ENCODE measurements at places on chromosomes 2 and 18.

GRCh38 chr2:46268196-46268595 is 29.0 kb upstream of the EPAS1 start:
- DNase-seq: peak; percentile 3

GRCh38 chr2:43838560-43839267 is at the start of the genes ABCG5 and ABCG8:
ABCG5 (minus strand) TSS chr2:43838839; CDS start chr2:43838679, 160 bp downstream.
ABCG8 (plus strand) TSS chr2:43838971; CDS start chr2:43839054, 83 bp downstream.
- DNase-seq: no peak

DNA sequence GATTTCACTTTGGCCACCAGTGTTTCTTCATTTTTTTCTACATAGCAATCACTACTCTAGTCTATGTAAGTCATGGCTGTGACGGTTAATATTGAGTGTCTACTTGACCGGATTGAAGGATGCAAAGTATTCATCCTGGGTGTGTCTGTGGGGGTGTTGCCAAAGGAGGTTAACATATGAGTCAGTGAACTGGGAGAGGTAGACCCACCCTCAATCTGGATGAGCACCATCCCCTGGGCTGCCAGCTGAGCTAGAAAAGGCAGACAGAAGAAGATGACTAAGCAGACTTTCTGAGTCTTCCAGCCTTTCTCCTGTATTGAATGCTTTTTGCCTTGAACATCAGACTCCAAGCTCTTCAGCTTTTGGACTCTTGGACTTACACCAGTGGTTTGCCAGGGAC is 265.0 kb upstream of the SLC8A1 start:
- no peak for DNase-seq

GRCh38 chr18:55763805-55764204 is 175.8 kb upstream of the TCF4 start:
- no peak for DNase-seq

DNA sequence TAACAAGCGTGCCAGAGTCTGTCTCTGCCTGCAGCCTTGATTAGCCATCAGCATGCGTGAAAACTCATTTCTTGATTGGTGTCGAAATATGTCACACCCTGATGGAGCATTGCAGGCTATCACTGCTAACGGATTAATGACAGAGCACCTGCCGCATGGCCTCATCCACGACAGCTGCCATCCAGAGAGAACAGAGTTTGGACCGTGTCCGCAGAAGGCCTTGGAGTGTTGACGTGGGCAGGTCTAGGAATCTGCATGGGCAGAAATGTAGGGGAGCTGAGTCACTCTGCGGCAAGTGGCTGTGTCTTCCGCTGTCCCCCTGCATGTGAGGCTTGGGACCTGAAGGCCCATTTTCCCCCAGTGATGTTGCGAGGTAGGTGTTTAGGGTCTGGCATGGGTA is 43.0 kb downstream of the KLHL29 start:
- no peak for DNase-seq
